Cortex of kidney (tissue), 1 donor: ENCODE measurements at places on chromosomes 4 and X.

DNA sequence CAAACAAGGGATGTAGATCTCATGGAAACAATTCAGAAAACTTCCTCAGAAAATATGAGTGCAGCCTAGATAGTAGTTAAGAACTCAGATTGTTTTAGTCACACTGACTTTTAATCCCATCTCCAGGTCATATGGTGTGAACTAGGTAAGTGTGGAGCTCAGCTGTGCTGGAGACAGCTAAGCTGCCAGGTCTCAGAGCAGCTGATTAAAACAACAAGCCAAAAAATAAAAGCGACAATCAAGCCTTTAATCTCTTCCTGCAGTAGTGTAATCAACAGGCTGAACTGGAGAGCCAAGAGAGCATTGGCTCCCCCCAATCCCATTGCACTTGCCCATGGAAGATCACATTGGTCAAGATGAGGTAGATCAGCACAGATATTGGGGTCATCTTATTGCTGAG, 98.3 kb upstream of the ATOH1 start:
- no peak for DNase-seq

DNA sequence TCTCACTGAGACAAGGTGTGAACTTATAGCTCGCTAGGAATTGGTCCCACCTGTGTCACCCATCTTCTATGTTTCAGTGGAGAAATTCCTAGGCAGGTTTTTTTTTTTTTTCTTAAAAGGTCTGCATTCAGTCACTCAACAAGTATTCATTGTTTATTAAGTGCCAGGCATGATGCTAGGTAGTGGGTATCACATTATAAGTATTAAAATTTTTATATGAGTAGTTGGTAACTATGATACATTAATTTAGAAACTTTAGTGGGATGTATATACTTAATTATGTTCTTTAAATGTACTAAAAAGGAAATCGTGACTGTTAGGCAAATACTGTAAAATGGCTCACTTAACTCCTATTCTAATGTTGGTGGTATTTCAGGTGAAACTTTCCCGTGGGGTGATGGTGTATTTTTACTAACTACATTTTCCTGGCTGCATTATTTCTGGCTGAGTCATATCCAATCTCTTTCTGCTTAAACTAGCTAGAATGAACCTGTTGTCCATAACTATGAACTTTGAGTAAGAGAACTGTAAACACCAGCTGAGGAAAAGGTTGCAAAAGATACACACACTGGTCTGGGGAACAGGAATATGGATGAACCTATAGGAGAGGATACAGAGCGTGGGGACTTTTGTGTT, 49.3 kb upstream of the MED14 start:
- DNase-seq = no peak

DNA sequence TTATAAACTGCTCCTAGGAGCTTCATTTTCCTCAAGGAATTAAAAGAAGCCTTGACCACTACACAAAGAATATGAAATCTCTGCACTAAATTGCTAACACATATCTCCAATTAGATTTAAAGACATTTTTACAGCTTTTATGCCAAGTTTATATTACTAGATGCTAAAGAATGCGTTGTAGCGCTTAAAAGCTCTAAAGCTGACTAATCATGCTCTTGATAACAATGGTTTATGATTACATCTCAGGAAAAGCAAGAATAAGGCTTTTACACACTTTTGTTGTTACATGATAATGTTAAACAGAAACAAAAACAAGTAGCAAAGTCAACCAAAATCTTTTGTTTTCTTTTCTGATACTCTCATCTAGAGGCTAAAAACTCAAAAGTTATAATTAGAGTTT, 44.7 kb downstream of the SLC10A7 start:
- DNase-seq = no peak

- no peak for DNase-seq
These were observed 40.4 kb downstream of the RPS3A start for GRCh38 chr4:151139814-151140213.

DNA sequence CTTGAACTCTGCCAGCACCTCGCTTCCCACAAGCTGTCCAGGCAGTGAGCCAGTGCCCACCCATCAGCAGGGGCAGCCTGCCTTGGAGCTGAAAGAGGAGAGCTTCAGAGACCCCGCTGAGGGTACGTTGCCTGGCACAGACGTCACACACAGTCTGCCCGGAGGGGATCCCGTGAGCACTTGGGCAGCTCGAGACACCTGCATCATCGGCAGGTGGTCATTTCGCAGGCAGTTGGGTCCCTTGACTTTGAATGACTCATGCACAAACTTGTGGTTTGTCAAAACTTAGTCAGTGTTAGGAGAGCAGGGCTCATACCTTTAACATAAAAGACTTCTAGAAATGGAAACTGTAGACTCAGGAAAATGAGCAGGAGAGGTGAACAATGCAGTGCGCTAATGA, 9.9 kb downstream of the TACC3 start:
- no peak for DNase-seq
